Left hindlimb (tissue), 1 donor: ENCODE measurements at places on chromosomes 7 and 10.

DNA sequence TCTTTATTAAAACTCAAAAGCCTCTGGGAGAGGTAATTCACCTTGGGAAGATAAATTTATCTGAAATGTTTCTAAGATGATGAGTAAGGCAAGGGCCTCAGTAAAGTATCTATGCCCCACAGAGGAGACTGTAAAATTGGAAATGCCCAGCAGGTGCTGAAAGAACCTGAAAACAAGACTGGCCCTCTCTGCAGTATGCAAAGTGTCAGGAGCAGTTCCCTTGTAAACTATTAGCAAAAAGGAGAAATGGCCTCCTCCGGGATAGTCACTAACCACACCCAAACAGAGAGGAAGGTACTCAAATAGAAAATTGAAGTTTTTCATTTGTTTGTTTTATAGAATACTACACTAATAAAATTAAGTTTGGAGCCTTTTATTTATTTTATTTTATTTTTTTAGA lies 81.2 kb downstream of the FZD1 start:
- no peak for DNase-seq

DNA sequence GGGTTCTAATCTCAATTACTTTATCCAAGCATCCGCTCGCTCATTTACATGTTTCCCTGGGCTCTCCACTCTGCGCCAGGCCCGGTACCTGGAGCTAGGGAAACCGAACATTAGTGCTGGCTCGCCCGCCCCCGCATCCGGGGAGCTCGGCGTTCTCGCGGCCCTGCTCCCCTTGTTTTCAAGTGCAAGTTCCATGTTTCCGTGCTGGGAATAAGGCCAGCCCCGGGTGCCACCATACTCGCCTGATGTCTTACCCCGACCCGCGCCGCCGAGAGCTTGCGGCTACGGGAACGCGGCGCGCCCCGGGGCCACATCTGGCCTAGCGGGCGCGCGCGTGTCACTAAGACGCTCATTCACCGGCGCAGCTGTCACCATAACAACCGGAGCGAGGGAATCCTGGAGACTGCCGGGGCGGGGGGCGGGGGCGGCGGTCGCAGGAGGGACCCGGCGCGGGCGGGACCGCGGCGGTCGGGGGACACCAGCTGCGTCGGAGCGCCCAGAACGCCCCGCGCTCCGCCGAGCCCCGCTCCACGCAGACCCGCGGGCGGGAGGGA lies at the start of gene NEURL1:
Gene NEURL1, plus strand, starts transcription at position 344 of the 554 bp plus-strand sequence. CDS start 683 bp downstream, outside the sequence.
- peak; percentile 67 for DNase-seq

DNA sequence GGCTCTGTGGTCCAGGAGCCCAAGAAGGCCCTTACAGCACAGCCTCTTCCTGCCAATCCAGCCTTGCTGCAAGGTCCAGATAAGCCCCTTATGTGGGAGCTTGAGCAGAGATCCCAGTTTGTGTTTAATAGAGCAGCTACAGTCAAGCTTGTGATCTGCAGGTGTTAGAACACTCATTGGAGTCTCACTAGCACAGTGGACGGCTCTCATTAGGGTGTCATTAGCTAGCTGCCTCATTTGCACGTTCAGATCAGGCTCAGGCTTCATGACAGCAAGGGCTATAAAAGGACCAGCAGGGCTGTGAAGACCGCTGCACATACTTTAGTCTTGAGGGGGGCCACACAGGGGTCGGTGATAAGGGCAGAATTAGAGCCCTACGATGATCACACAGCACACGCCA lies 443.2 kb downstream of the RPS24 start:
- DNase-seq, result no peak

- DNase-seq, result no peak
These were observed 535 bp downstream of the ASAH2B start for GRCh38 chr10:50740293-50740648.

DNA sequence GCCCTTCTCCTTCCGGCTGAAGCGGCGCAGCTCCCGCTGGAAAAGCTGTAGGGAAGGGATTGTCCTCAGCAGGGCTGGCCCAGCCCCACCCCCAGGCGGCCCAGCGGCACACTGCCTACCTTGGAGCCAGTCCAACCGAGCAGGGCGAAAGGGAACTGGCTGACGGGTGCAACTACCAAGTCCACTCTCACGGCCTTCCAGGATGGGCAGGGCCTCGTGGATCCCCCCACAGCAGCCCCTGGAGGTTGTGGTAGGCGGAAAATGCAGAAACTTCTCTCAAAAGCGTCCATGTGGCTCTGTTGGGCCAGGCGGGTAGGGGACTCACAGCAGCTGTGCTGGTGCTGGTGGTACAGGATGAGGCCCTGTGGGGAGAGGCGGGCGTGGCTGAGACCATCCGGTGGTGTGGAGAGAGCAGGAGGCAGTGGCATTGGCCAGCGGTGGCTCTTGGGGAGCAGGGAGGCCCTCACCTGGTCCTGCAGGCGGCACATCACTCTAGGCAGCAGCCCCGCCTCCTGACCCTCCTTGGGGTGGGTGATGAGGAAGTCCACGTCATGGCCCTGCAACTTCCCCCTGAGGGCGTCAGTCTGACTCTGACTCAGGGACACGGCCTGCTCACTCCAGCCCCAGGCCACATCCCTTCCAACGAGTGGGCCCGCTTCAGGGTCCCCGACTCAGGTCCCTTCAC lies 8.4 kb upstream of the PGAM2 start:
- peak; percentile 49 for DNase-seq

- no peak for DNase-seq
These were observed 166.8 kb downstream of the USP6NL start for GRCh38 chr10:11444531-11445228.
